Activated CD4-positive, alpha-beta memory T cell treated with anti-CD3 and anti-CD28 coated beads, Interleukin-2, amount 10 ng/mL, durations not matched to agents 7 days and 5 days (primary cell): ENCODE measurements at places on chromosomes 13 and 19. TPM values are rescaled to one million over a fixed set of nuclear protein-coding genes. Genes with fewer than 3 reads are reported as not detected.

PCP2 gene
- 2.1 TPM for total RNA-seq

DNA sequence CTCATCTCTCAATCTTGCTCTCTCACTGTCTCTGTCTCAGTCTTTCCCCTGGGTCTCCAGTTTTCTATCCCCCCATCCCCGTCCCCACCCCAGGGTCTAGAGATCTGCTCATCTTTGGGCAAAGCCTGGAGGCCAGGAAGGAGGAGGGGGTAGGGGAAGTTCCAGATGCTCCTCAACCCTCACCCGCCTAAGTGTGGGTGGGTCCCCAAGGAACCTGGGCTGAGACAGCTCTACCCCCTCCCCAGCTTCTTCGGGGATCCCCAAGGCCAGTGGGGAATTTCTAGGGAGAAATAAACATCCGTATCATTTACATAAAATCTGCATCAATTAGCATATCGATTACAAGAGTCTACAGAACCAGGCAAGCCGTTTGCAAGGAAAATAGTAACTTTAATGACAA is 31.8 kb upstream of the SEMA6B start:
- H3K4me1 ChIP-seq: no peaks in the 10 kb centered on the region
- DNase-seq: no peak
- no peak overlapping the region for H3K4me3 ChIP-seq
- H3K27me3 ChIP-seq: peaks cover 23% of the 10 kb centered on the region

DNA sequence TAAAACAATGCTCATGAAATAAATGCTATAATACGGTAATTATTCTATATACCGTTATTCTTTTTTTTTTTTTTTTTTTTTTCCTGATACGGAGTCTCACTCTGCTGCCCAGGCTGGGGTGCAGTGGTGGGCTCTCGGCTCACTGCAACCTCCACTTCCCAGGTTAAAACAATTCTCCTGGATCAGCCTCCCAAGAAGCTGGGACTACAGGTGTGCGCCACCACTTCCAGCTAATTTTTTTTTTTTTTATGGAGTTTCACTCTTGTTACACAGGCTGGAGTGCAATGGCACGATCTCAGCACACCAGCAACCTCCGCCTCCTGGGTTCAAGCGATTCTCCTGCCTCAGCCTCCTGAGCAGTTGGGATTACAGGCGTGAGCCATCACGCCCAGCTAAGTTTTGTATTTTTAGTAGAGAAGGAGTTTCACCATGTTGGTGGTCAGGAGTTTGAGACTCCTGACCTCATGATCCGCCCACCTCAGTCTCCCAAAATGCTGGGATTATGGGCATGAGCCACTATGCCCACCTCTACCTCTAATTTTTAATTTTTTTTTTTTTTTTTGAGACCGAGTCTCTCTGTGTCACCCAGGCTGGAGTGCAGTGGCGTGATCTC is 6.9 kb downstream of the PPP1R15A start:
- H3K36me3 ChIP-seq: peaks cover 58% of the 10 kb centered on the region
- no peak overlapping the region for H3K4me3 ChIP-seq
- H3K27ac ChIP-seq: peak overlapping the region; percentile 63
- no peaks in the 10 kb centered on the region for H3K27me3 ChIP-seq
- no peak for DNase-seq
- H3K4me1 ChIP-seq: peaks cover 40% of the 10 kb centered on the region

DNA sequence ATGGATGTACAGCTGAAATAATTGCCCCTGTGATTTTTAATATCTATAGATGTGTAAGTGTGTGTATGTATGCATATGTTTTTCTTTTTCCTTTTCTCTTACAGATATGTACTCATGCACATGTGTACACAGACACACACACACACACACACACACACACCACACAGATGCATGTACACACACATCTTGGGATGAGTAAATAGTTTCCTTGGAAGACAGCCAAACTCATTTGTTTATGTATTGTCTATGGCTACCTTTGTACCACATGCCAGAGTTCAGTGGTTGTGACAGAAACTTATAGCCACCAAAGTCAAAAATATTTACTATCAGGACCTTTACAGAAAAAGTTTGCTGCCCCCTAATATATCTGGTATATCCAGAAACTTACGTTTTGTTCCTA is 192.6 kb downstream of the MAB21L1 start:
- H3K4me1 ChIP-seq: no peaks in the 10 kb centered on the region
- H3K27ac ChIP-seq: no peak overlapping the region
- no peaks in the 10 kb centered on the region for H3K27me3 ChIP-seq
- H3K36me3 ChIP-seq: no peaks in the 10 kb centered on the region
- DNase-seq: no peak

EID2 gene
- 15.2 TPM for total RNA-seq

ZNF575 gene
- total RNA-seq: 4.1 TPM

GRCh38 chr13:20984879-20985278 is 76.5 kb downstream of the LATS2 start:
- no peak for DNase-seq
- H3K4me3 ChIP-seq: no peak overlapping the region
- peaks cover 29% of the 10 kb centered on the region for H3K36me3 ChIP-seq
- no peaks in the 10 kb centered on the region for H3K27me3 ChIP-seq

- no peaks in the 10 kb centered on the region for H3K27me3 ChIP-seq
- no peak overlapping the region for H3K4me3 ChIP-seq
- H3K36me3 ChIP-seq: no peaks in the 10 kb centered on the region
- DNase-seq: no peak
- no peak overlapping the region for H3K27ac ChIP-seq
- H3K4me1 ChIP-seq: peaks cover 8% of the 10 kb centered on the region
These were observed 9.0 kb downstream of the PPP1R14A start for GRCh38 chr19:38247126-38247525.
